ENCODE measurements at places on chromosomes 6 and 20. TPM values are rescaled to one million over a fixed set of nuclear protein-coding genes. Genes with fewer than 3 reads are reported as not detected.

The C6orf163 gene
- 0.33 TPM for polyA plus RNA-seq

DNA sequence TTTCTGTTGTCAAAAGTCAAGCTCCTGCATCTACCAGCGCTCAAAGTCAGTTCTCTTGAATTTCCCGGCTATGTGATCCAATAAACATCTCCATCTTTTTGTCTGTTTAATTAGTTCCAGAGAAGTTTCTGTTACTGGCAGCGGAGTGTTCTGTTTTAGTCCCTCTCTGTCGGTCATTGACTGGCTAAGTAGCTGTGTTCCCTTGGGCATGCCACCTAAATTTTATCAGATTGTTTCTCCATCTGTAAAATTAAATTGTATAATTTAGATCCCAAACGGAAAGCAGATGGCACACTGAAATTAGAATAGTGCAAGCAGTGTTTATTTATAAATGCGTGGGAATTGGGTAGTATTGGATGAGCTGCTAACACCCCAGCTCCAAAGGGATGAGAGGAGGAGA is 29.7 kb upstream of the PRL start:
- no peak for DNase-seq

The TMEM244 gene
- 1.7 TPM for polyA plus RNA-seq

GRCh38 chr6:154783229-154783628 is 50.0 kb downstream of the SCAF8 start:
- no peak for DNase-seq

GRCh38 chr6:110625883-110626282 is 149.5 kb upstream of the SLC22A16 start:
- no peak for DNase-seq

The FAM83B gene
- polyA plus RNA-seq, result not detected

DNA sequence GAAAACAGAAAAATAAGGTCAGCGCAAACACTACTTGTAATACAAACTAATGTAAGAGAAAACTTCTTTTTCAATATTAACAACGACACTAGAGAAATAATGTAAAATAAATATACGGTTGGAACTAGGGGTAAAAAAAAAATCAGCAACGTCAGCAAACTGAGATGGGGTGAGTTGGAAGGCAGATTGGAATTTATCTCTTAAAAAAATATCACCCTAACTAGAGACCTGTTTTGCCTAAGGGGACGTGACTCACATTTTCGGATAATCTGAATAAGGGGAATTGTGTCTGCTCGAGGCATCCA is 705 bp upstream of the UTRN start:
- DNase-seq, result no peak

All from naive thymus-derived CD8-positive, alpha-beta T cell (primary cell).